Left ventricle myocardium inferior (tissue), 1 donor: ENCODE measurements at places on chromosomes 3 and 15. TPM values are rescaled to one million over a fixed set of nuclear protein-coding genes. Genes with fewer than 3 reads are reported as not detected.

GRCh38 chr3:189331002-189331418 lies 159.2 kb downstream of the TPRG1 start:
- no peak for DNase-seq

DNA sequence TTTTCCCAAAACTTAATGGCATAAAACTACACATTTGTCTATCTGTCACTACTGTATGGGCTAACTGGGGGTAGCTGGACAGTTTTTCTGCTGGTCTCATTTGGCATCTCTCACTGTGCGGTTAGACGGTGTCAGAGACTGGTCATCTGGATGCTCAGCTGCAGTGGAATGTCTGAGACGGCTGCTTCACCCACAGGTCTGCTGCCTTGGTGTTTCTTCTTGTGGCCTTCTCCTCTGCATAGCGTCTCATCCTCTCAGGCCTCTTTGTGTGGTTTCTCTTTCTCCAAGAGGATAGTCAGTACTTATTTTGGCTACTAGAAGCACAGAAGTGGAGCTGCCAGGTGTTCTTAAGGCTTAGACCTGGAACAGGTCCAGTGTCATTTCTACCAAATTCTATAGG lies 35.9 kb upstream of the GOLGA6L9 start:
- no peak for DNase-seq

GRCh38 chr3:178437236-178437635 lies 99.0 kb upstream of the KCNMB2 start:
- DNase-seq: no peak

DNA sequence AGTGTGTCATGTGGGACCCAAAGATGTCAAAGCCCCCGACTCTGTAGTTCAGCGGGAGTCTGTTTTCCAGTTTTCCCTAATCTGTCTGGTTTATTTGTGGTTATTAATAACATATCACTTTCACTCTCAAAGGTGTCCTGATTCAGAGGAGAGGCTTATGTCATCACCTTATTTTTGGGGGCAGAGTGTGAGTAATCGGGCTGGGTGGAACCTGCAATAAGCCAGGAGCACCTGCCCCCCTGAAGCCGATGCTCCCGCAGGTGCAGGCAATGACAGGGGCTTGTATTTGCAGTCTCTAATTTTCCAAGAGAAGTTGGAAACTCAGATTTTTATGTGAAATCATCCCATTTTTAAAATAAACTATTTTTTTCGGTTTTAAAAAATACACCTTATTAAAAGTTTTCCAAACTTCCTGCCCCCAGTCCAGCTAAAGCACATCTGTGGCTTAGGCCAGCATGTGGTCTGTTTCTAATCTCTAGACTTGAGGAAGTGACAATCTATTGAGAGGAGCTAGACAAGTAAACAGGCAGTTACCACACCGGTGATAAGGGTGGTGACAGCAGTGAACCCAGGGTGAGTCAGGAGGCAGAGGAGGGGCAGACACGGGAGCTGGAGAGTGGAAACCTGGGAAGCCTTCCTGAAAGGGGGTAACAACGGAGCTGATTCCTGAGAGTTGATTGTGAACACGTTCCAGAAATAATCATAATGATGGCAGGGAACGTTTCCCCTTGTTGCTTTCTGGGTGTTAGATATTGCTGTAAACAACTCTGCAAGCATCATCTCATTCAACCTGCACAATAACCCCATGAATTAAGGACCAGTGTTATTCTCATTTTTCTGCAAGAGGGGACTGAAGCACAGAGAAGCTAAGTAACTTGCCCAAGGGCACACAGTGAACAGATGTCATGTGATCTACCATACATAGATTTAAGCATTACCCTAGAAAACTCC lies 37.2 kb downstream of the BHLHE40 start:
- DNase-seq: no peak

GRCh38 chr15:70815604-70816003 lies 38.4 kb downstream of the LARP6 start:
- DNase-seq: no peak

DNA sequence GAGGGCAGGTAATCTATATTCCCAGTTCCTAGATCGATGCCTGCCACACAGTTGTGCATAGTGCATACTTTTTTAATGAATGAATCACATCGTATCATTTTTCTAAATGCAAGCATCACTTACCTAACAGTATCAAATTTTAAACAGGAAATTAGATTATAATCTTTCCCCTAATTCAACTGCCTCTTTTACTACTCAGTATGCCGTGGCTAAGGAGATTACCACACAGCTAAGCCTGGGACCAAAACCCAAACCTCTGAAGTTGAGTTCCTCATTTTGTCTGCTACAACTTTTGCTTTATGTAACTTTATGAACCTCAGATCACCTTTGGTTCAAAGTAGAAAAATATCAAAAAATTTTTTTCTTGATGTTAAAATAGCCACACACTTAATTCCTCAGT lies 53.2 kb upstream of the FNDC3B start:
- no peak for DNase-seq

GRCh38 chr15:20340331-20340811 lies 201.2 kb downstream of the GOLGA6L6 start:
- DNase-seq: peak; percentile 75

- no peak for DNase-seq
These were observed 77.6 kb downstream of the SSR3 start for GRCh38 chr3:156477323-156477722.

GRCh38 chr3:191076903-191077552 lies 122.0 kb upstream of the OSTN start:
- no peak for DNase-seq

- DNase-seq: peak; percentile 9
These were observed 5.5 kb downstream of the MYL3 start for GRCh38 chr3:46857485-46858341.

DNA sequence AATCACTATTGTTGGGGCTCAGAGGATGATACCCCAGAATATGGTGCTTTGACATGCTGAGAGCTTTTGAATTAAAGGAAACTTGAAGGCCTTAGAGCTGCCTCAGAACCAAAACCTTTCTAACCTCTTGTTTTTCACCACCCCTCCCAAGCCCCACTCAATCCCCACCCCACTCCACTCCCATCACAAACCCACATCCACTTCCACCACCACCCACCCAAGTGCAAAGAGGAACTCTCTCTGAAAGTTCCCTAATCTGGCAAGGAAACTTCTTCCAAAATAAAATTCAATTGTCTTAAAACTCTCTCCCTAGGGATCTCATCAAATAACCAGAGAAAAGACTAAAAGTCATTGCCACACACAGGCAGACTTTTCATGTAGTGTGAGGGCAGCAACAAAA lies 301.2 kb upstream of the ARHGEF26 start:
- no peak for DNase-seq

DNA sequence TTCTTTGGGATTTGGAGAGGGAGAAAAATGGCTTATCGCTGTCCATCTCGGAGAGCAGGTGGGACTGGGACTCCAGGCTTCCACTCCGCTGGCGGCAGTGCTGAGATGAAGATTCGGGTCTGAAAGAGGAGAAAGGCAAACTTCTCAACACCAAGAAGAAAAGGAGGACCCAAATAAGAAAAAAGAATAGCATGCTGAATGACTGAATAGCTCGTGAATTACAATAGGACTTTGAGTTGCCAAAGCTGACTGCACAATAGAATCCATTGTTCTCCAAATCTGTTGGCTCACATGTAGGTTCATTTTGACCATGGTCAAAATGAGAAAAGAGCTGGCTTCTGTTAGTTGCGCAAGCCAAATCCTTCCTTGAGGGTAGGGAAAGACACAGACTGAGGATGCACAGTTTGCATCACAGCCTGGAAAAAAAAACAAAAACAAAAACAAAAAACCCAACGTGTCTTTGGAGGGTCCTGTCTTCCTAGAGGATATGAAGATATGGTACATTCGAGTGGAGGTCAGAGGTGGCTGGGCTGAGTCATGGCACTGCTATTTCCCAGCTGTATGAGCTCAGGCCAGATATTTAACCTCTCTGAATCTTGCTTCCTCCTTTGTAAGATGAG lies 59.3 kb upstream of the LMOD3 start:
- DNase-seq: no peak

GRCh38 chr15:24039683-24040082 lies 352.6 kb upstream of the NDN start:
- DNase-seq: no peak

DNA sequence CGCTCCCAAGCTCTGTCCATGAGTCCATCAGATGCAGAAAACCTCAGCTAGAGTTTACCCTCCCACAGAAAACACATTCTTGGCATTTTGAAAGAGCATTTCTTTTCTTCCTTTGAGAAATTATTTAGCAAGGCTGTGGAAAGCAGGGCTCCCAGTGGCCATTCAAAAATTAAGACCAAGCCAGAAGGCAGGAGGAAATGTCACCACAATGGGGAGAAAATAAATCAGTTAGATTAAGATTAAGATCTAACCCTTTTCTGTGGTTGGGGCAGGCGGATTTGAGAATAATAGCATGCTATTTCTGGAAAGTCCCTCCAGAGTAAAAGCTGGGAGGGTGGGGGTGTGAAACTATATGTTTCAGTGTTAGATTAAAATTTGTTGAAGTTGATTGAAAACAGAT lies 20.2 kb downstream of the LRIG1 start:
- no peak for DNase-seq

GRCh38 chr15:90864507-90864906 lies 3.9 kb upstream of the FURIN start:
- no peak for DNase-seq

- DNase-seq: no peak
These were observed 174.0 kb downstream of the ERC2 start for GRCh38 chr3:56294286-56294685.

DNA sequence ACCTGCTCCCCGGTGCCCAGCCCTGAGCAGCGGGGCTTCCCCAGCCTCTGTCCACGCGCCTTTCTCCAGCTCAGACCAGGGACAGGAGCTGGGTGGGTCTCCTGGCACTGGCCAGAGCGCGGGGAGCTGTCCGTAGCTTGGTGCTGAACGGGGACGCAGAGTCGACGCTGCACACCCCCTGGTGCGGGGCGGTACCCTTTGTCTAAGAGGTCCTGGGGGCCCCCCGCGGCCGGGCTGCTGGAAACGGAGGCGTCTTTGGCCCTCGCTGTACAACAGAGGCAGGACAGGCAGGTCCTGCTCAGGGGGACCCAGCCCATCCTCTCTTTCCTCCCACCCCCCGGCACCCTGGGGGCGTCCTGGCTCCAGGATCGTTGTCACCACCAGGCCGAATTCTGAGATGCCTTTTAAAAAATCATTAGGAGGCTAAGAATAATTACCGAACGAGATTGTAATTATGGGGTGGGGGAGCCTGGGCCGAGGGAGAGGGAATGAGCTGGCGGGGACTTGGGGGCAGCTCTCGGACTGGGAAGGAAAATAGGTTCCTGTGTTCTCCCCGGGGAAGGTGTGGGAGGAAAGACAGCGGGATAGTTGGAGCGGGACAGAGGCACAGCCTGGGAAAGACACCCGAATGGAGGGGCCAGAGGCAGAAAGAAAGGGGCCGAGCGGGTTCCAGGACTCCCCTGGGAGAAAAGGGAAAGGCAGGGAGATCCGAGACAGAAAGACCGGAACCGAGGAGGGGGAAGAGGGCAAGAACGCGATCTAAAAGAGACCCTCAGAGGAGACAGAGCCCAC lies 4.1 kb upstream of the SKOR1 start:
- peak; percentile 53 for DNase-seq

GRCh38 chr15:43930556-43930955 lies 103.8 kb downstream of the WDR76 start:
- peak; percentile 56 for DNase-seq

GRCh38 chr3:194667363-194667762 lies 4.6 kb downstream of the LSG1 start:
- DNase-seq: no peak

DNA sequence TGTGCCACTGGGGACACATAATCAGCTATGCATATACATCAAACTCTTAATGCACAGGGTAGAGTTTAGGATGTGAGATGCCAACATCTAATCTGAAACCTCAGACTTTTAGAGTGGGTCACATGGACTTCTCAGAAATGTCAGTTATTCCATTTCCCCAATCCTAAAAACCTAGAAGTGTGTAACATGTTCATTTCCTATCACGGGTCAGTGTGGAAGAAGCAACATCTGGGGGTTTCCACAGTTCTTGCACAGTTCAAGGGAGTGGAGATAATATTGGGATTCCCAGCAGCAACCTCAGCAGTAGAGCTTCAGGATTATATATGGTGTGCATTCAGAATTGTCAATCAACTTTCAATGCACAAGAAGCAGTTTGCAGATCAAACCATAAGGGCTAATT lies 44.4 kb upstream of the SPRED1 start:
- no peak for DNase-seq

DNA sequence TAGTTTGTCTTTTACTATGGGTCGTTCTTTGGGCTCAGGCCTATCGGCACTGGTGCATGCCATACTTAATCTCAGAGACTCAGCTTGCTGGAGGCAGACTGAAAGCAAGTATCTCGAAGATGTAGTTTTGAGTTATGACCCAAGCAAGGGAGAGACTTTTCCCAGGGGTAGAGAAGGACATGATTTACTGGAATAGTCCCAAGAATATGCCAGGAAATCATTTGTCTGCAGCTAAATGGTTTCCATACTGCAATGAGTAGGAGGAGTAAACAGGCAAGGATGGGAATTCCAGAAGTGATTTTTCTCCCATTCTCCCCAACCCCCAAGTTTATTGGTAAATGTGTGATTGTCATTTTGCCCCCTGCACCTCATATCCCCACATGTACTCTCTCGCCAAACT lies 35.4 kb upstream of the LACTB start:
- DNase-seq: no peak

GRCh38 chr3:128176276-128176833 lies 23.1 kb downstream of the EEFSEC start:
- DNase-seq: no peak

GRCh38 chr3:169071003-169071402 lies 592.5 kb downstream of the MECOM start:
- no peak for DNase-seq

DNA sequence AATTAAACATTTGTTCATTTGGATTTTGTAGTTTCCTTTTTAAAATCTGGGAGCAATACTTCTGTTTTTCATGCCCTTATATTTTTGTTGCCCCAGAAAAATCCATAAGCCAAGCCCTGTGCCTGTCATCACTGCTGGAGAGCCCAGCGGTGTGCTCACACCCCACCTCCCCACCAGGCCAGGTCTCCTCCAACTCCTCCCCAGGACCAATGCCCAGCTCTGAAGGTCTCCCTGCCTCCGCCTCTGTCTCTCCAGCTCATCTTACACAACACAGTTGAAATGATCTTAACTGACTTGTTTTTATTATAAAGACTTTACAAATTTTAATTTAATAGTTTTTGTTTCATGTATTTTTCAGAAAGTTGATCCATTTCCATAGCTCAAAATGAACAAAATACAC lies 66.4 kb downstream of the RHCG start:
- no peak for DNase-seq

- DNase-seq: peak; percentile 29
These were observed 71.5 kb upstream of the PLXNA1 start for GRCh38 chr3:126911162-126912026.

Gene LTK
- total RNA-seq: 1.2 TPM

Gene SLC22A14
- not detected for total RNA-seq

Gene CNTN4
- 1.2 TPM for total RNA-seq

Gene CYP19A1
- total RNA-seq: 0.60 TPM

Gene SNTN
- total RNA-seq: not detected

Gene SMAD6
- 20.3 TPM for total RNA-seq
